BE2C (cell line): ENCODE measurements at places on chromosomes 3 and 15.
A peak's percentile ranks its signal among the peaks of the same experiment; 100 is the strongest.

GRCh38 chr15:67731112-67731721, 94.1 kb upstream of the SKOR1 start:
- no peak for DNase-seq

GRCh38 chr3:47016934-47017435, 37.5 kb downstream of the NBEAL2 start:
- DNase-seq = no peak

DNA sequence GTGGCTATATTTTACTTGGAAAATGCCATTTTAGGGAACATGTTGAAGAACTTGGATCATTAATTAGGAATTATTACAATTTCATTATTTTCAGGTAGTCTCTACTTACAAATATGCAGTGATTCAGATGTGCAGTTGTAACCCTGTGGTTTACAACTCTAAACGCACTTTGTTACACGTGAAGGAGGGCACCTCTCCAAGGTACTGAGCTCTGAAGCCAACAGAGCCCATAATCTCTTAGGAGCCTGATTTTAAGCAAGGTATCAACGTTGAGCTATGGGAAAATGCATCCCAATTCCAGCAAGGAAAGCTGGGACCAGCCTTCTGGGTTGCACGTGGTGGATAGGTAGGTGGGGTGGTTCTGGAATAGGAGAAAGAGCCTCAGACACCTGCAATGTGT, 81.5 kb upstream of the FAM3D start:
- DNase-seq = no peak

- DNase-seq = peak; percentile 75
Measured at GRCh38 chr15:57866149-57866736, 159.7 kb downstream of the POLR2M start.

GRCh38 chr15:101466188-101466587, 23.3 kb downstream of the PCSK6 start:
- no peak for DNase-seq

GRCh38 chr3:136929977-136930670, 27.7 kb upstream of the IL20RB start:
- no peak for DNase-seq

DNA sequence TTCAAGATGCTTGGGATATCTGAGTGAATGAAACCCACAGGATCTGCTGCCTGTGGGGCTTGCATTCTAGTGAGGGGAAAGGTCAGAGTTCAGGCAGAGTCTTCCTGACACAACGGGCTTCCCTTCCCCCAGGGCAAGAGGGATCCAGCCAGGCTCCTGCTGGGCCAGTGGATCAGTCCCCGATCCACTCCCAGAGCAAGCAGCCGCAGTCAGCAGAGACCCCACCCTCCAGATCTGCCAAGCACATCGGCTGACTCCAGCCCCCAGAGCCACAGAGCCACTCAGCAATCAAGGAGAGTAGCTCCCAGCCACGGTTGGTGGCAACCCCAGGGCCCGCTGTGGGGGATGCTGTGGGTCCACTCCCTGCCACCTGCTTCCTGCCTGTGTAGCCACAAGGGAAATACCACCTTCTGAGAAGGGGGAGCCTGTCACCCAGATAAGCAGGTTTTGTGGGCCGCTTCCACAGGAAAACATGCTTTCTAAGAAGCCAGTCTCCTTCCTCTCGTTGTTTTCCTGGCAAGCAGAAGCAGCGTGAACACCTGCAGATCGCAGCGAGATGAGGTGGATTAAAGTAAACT, 44.9 kb downstream of the CPN2 start:
- no peak for DNase-seq

DNA sequence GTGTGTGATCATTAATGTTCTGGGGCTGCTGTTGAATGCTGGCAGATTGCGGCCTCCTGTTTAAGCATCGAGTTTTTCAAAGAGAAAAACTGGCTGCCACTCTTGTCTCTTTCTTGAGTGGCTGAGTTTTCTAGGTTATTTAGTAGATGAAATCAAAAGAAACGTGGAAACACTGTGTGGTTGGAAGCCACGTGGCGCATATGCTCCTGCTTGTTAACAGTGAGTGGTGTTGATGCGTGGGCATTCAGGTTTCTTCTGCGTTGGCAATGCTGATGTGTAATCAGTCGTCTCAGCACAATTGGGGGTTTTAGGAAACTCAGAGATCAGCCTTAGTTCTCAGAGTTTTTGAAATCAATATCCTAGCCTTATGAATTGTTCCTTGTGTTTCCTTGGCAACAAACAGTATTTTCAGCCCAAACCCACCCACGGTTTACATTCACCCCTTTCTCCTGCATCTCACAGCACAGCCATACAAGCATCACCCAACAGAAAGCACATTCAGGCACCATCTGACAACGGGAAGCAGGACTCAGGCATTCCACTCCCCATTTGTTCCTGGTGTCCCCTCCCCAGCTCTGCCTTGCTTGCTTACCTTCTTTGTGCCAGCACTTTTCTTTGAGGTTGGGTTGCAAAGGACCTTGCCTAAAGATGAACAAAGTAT, 74.7 kb downstream of the SEC22A start:
- DNase-seq = no peak

- no peak for DNase-seq
Measured at GRCh38 chr15:67033012-67033411, 32.4 kb upstream of the SMAD3 start.

DNA sequence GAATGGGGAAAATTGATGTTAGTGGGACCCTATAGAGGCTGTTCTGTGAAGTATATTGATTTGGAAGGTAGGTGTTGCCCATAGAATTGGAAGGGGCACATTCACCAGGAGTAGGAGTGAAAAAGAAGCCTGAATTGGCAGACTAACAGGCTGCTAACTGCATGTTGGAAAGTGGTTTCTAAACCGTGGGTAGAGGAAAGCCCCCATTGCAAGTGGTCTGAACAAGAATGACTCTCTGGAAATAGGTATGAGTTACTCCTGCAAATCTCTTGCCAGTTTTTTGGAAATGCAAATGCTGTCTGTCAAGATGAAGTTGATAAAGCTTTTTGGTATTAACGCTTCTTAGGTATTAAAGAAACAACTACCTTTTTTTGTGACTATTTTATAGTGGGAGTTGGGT, 3.5 kb downstream of the UBE2E1 start:
- DNase-seq = no peak

- no peak for DNase-seq
Measured at GRCh38 chr3:18127174-18127858, 297.8 kb downstream of the SATB1 start.

- peak; percentile 61 for DNase-seq
Measured at GRCh38 chr3:179768080-179768479, 115.2 kb downstream of the USP13 start.

- no peak for DNase-seq
Measured at GRCh38 chr15:66241908-66242285, 11.7 kb downstream of the MEGF11 start.

DNA sequence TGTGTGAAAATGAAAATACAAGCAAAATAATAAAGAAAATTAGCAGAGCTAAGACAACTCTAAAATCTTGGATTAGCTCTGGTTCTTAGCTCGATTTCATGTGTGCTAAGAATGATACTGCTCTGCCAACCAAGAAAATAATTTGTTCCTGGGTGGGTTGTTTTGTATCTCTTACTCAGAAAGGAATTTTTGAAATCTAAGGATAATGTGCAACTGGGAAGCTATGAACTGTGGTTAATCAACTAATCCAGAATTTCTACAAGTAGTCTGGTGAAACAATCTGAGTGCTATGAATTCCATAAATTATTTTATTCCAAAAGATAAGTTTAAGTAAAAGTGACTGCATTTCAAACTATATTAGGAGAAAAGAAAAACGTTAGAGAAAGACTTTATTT, 92.0 kb downstream of the TFDP2 start:
- DNase-seq = no peak

GRCh38 chr3:132017137-132017536, 17.7 kb downstream of the CPNE4 start:
- no peak for DNase-seq

- DNase-seq = no peak
Measured at GRCh38 chr15:45106002-45106790, 7.8 kb downstream of the DUOX2 start.

GRCh38 chr3:71563827-71564226, 19.7 kb downstream of the FOXP1 start:
- no peak for DNase-seq

DNA sequence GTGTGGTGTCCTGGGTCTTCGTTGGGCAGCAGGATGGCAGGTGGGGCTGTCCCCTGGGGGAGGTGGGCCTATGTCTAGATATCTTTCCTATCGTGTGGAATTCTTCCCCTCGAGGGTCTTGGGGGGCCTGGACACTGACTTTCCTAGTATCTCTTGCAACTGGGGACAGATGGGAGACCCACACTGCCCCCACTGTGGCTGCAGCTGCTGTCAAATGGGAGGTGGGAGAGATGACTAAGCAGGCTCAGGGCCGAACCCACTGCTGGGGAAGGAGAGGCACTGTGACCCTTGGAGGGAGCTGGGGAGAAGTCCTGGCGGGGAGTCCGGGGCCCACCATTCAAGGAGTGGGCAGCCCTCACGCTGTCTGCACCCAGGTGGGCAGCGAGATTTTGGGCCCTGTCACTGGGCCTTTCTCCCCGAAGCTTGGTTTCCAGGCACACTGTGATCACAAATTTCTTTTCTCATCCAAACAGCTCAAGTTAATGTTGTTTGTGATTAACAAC, 2.9 kb upstream of the FBLN2 start:
- DNase-seq = no peak

GRCh38 chr15:89155656-89156055, 65.7 kb downstream of the RLBP1 start:
- DNase-seq = no peak

DNA sequence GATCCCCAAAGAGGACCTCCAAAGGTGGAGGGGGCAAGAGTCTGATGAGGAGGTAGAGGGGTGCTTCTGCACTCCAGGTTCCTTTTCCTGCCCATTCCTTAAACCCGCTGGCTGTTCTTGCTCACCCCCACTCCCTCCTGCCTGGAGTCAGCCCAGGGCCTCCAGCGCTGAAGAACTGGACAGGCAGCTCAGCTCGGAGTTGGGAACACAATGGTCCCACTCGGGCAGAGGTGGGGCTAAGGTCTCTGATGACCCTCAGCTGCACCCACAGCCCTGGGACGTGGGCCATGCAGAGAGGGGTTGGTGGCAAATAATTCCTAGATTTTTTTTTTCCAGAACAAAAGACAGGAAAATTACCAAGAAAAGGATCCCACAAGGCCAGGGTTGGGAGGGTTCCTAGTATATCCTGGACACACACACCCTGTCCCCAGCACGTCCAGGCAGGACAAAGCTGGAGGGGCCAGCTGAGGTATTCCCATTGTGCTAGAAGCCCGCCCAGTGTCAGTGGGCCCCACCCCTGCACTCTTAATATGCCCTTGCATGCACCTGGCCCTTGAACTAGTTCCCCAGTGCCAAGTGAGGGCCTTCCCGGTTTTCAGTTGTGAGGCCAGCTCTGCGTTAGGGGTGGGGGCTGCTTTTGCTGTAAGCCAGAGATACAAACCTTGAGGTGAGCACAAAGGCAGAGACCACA, 22.1 kb upstream of the IP6K2 start:
- DNase-seq = no peak

DNA sequence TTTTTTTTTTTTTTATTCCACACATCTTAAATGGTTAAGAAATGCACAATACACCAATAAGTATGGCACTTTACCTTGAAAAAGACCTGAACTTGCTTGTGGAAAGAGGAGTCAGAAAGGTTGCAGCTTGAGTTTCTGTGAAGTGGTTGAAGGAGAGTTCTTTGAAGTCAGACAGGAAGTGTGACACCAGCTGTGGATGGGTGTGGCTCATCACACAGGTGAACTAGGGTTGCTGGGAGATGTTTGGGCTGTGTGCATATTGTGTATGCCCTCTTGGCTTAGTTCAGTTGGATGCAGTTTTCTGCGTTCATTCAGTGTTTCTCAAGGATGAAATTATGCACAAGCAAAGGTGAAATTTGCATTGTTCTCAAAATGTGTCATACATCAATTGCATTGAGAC, 6.3 kb downstream of the AEN start:
- no peak for DNase-seq

- no peak for DNase-seq
Measured at GRCh38 chr3:162718697-162719096, 1222.1 kb downstream of the OTOL1 start.

- no peak for DNase-seq
Measured at GRCh38 chr3:16498130-16498890, 15.2 kb downstream of the RFTN1 start.

DNA sequence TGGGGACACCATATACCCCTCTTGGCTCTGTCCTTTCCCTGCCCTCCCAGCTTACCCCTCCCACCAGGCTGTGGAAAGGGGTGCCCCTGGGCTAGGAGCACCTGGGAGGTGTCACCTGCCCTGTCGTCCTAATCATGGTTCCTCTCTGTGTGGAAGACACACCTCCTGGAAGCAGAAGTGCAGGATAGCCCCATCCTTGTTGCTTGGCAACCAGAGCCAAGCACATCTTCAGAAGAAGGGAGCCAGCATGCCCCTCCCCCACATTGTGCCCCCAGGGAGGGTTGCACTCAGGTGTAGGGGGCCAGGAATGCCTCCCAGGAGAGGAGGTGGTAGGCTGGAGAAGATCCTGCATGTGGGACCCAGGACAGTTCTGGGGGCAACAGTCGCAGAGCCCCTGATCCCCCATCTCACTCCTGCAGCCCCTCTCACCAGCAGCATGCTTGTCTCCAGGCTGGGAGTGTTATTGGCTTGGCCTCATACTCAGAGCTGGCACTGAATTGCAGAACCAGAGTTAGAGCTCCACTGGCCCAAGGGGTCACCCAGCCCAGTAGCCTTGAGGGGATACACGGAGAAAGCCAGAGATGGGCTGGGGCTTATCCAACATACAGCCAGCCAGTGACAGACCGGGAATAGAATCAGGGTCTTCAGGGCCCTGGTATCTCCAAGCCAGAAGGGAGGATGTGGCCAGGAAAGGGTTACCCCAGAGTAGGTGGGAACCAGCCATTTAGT, 8.4 kb downstream of the RAB6B start:
- no peak for DNase-seq

GRCh38 chr3:102057781-102058421, 208.6 kb downstream of the NFKBIZ start:
- no peak for DNase-seq

DNA sequence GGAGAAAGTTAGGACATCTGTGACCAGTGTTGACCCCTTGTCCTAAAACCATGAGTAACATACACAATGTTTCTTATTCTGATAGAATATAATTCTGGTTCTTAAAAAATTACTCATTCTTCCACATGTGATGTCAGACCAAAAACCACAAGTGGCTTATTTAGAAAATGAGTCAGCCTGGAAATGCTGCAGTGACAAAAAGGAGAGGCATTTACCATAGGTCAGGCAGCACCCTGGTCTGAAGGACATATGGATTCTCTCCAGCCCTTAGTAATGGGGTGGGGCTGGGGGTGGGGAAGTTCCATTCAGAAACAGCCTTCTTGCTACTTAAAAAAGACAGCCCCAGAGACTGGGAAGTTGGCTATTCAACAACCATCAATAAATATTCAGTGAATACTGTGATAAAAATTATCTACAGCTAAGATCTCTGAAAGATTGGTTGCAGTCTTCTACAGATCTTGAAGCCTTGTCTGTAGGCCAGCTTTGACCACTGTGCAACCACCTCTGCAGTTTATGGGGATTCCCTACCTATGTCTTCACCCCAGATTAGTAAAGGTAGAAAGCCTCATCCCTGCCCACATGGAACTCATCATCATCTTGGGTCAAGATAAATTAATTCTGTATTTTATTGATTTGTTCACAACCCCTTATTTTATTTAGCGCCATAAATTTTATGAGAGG, 34.9 kb upstream of the TIMP4 start:
- no peak for DNase-seq

- no peak for DNase-seq
Measured at GRCh38 chr15:94083467-94084052, 147.8 kb upstream of the MCTP2 start.

GRCh38 chr3:5754602-5755001, 567.1 kb downstream of the EDEM1 start:
- DNase-seq = no peak

- DNase-seq = no peak
Measured at GRCh38 chr15:94164971-94165370, 66.4 kb upstream of the MCTP2 start.
